ENCODE measurements at places on chromosomes 7 and 10.

DNA sequence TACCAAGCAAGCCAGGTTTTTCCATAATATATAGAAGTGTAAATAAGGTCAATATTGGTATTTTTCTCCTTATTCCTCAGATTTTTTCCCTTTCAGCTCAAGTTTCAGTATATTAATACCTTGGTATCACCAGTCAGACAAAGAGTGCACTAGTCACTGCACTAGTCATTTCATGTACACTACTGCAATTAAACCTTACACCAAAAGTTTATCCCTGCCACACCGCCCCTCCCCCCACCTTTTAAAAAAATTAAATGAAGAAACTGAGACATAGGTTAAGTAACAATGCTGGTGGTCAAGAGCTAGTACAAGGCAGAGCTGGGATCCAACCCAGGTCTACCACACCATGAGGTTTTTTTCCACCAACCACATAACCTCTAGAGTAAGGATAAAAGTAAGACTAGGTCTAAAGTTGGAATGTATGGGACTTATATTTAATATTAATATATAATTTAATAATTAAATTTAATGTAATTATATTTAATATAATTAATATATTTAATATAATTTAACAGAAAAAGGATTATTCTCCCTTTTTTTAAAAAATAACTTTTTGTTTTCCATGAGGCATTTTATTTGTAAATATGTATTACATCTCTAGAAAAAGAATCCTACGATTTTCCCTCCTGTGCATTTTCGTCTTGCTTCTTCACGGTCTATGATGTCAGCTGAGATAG, 68.5 kb downstream of the NT5C2 start:
- no peak for DNase-seq

- no peak for DNase-seq
Observed at GRCh38 chr10:109991266-109991855, 16.4 kb upstream of the ADD3 start.

GRCh38 chr7:47215049-47215448, 366.9 kb downstream of the TNS3 start:
- DNase-seq, result no peak

- DNase-seq, result no peak
Observed at GRCh38 chr10:80466724-80467326, 12.7 kb downstream of the TSPAN14 start.

DNA sequence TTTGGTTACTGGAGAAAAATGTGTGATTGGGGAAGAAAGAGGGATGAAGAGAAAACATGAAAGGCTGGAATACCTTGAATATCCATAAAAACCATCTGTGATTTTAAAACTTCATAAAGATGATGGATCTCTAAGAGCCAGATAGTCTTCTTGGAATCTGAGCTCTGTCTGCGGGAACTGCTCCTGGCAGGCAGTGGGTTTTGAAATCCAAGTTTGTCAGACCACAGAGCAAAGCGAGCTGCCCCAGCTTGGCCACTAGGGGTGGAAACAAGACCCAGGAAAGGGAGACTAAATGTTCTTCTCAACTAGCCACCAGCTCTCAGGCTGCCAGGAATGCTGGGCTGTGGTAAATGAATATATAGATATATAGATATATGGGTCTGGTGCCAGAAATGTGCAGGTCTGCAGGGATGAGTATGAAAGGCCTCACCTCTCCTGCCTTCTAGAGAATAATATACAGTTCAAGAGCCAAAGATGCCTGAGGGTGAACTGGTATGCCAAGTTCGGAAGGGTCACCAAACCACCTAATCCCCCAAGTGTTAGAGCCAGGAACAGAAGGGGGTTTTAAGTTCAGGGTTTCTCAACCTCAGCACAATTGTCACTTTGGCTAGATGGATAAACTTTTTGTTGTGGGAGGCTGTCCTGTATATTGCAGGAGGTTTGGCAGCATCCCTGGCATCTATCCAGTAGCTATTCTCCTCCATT, 208.8 kb downstream of the KCNMA1 start:
- no peak for DNase-seq

DNA sequence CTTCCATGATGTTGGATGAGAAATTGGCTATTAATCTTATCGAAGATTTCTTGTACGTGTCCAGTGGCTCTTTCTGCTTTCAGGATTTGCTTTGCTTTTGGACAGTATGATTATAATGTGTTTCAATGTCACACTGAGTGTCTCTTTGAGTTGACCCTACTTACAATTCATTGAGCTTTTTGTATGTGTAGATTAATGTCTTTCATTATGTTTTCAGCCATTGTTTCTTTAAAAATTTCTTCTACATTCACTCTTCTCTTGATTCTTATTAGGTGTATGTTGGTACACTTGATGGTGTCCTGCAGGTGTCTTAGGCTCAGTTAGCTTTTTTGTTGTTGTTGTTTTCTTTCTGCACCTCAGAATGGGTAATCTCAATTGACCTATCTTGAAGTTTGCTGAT, 16.6 kb downstream of the PLAC9 start:
- DNase-seq, result no peak

DNA sequence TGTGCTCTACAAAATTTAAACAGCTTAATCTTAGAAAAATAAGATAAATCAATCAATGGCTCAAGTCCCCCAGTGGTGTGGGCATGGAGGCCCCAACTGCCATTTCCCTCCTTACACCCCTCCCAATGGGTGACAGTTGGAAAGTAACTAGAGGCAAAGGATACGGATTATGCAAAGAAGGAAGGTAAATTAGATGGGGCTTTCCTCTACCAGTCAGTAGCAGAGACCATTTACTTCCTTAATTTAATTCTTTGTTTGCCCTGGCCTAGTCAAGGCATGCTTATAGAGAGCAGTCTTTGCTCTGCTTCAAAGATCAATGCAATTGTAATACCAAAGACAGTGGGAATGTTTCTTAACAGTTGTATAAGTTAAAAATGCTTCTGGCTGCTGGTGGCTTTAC, 63.3 kb upstream of the PAPSS2 start:
- DNase-seq, result no peak

- no peak for DNase-seq
Observed at GRCh38 chr7:1807821-1808600, 137.9 kb downstream of the ELFN1 start.

- DNase-seq, result no peak
Observed at GRCh38 chr10:16393271-16393858, 43.4 kb upstream of the PTER start.

All from NCI-H2081 treated with DMSO at 0.1 percent for 48 hours (cell line).